ENCODE measurements at places on chromosomes 2 and 18.

DNA sequence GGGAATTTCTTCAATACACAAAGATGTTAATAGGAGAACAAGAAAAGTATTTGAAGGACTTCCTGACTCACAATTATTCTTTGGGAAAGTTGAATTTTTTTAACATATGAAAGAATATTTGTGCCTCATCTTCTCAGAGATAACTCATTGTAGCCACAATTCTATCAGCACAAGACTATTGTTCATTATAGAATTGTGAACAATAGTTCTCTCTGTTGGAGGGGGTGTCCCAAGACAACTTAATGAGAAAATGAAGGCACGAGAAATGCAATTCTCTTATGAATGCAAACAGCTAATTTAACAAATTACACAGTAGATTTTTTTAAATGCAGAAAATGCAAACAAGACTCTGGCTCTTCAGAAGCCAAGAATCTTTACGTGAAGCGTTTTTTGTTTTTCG, 157.0 kb downstream of the BARD1 start:
- no peak for DNase-seq

GRCh38 chr2:121436918-121437317, 93.8 kb upstream of the RNU4ATAC start:
- no peak for DNase-seq

DNA sequence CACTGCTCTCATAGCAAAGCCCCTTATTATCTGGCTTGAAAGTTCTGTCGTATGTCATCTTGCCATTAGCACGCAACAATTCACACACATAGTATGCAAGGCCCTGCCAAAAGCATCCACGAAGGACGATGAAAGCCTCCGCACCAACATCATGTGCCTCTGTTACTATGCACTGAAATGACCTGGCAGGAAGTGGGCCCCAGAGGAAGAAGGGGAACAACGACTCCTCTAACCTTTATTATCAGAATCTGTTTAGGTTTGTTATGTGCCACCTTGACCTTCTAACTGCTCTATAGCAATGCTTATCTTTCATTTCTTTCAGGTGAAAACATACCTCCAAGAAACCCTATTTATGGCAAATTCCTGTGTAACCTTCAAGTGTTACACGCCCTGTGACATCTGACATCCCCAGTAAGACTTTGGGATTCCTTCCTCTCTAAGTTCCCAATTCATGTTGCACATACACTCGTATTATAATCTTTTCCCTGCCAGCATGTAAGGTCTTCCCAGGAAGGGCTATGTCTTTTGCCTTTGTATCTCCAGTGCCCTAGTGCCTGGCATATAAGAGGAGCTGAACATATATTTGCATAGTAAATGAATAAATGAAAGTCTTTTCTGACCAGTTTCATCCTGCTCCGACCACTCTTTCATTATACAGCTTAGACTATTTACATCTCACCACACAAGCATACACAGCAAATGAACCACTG, 7.0 kb upstream of the NDUFV2 start:
- no peak for DNase-seq

- no peak for DNase-seq
Observed at GRCh38 chr2:112688086-112688880, 32.5 kb upstream of the NT5DC4 start.

Data from RCC 7860 (cell line).